ENCODE measurements at places on chromosomes 12 and 14.

DNA sequence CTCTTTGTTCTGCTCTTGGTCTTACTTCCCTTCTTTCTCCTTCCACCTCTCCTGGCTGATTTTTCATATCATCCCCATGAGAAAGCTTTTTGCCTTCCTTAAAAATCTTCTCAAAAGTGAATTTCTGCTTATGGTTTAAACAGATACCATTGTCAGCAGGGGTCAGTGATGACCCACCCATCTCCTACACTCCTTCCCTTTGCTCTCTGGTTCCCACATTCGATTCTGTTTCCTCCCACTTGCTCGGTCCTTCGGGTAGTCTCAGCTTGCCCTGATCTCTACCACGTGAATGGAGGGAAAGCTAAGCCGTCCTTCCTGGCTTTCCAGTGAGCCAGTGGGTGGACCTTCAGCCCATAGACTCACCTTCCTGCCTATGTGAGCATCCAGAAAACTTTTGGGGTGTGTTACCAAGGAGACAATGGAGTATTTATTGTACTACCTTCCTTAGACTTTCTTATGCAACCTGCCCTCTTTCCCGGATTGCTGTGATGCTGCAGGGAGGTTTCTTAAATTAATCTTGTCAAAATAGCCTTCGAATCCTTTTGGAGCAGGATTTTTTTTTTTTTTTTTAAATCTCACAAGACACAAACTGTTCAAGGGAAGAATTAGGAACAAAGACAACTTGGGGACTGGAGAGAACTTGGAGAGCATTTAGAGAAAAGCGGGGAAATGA lies 306.3 kb downstream of the CACNA1C start:
- DNase-seq = no peak

DNA sequence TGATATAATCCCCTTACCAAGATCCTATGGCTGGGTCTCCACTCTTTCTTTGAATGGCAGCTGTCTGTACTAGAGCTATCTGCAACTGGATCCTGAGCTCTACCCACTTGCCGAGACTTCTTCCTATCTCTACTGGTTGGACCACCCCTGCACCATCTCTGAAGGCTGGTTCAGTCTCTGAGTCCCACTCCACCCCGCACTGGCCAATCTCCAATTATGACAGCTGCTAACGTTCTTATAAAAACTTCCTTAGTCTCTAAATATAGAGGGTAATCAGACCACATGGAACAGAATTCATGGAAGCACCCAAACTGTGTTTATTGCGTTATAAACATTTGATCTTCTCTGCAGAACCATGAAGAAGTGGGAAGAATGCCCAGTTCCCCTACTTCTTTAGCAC lies 186.6 kb upstream of the EEA1 start:
- DNase-seq = no peak

- DNase-seq = no peak
Measured at GRCh38 chr12:125089083-125089482, 23.8 kb downstream of the AACS start.

DNA sequence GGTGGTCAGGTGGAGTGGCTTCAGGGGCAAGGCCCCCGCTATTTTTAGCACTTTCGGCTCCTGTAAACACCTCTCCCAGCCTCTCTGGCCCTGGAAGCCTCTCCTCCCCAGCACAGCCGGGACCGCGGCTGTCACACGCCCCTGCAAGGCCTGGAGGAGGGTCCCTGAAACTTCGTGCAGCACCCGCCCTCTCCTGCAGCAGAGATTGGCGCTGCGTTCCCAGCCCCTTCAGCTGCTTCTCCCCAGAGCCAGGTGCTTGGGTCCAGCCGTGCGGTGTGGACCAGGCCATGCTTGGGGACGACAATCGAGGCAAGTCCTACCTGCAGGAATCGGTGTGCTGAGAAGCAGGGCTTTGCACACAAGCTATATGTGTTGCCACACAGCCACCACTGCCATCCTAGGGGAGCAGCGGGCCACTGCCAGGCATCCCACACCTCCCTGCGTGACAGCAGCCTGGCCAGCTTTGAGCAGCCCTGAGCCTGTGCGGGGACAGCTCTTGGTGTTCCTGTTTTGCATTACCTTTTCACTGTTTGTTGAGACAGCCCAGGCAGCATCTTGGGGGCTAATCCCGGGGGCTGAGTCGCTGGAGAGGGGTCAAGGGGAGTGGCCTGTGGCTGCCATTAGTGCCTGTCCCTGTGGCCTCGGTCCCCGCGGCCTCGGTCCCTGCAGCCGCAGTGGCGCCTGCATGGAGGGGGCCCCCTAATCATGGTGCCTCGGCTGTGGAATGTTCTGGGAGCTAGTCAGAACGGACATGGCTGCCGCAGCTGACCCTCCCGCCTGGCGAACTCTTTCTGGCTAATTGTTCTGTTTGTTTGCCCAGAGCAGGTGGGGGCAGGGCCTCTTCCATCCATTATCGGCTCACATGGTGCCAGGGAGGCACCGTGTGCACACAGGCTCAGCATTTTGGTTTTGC lies 27.6 kb upstream of the TRAF3 start:
- DNase-seq = no peak

GRCh38 chr14:64993266-64993930 lies 6.7 kb downstream of the FNTB start:
- DNase-seq = no peak

DNA sequence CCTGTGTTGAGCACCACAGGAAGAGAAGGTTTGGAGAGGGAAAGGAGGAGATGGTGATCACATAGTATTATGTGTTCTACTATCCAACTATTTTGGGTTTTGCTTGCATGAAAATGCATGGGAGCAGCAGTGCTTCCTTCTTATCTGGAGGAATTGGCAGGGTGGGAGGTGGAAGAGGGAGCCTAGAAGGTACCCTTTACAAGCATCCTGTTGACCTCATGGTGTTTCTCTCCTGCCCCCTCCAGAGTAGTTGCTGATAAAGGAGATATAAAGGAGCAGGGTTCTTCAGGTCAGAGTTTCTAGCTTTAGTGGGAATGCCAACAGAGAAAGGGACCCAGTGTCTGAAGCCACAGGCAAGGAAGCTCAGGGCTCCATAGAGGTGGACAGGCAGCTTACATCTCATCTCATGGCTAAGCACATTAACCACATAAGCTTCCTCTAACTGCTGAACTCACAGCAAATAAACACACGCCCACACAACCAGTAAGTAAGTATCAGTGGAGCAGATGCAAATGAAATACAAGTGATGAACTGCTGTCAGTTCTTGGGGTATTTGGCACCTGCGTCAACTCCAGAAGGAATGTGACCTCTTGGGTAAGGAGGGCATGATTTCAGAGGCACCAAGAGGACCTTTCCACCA lies 174.2 kb upstream of the SLC38A2 start:
- no peak for DNase-seq

DNA sequence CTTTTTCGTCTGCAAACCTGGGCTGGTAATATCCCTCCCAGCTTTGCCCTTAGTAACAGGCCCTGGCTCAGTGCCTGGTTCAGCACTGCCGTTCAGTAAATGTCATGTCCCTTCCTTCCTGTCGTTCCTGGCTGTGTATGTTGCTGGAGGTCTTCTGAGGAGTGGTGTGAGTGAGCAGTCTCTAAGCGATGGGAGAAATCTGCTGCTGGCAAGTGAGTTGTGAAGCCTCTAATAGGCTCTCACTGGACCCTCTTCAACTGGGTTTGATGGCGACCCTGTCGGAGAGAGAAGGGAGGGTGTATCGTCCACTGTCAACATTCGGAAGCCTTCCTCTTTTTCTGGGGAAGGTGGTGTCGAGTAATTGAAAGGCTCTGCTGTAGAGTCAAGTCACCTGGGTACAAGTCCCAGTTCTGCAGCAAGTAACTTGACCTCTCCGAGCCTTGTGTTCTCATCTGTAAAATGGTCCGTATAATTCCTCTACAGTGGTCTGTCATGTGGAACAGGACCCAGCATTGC lies 62.8 kb downstream of the HRK start:
- DNase-seq = no peak

DNA sequence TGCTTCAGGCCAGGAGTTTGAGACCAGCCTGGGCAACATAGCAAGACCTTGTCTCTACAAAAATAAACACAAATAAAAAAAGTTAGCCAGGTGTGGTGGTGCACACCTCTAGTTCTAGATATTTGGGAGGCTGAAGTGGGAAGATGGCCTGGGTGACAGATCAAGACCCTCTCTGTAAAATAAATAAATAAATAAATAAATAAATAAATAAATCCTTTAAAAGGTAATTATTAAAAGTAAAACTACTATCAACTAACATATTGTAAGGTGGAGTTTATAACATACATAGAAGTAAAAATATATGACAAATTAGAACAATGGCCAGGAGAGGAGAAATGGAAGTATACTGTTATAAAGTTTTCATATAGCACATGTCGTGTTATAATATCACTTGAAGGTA lies 33.3 kb upstream of the CLMN start:
- DNase-seq = no peak

DNA sequence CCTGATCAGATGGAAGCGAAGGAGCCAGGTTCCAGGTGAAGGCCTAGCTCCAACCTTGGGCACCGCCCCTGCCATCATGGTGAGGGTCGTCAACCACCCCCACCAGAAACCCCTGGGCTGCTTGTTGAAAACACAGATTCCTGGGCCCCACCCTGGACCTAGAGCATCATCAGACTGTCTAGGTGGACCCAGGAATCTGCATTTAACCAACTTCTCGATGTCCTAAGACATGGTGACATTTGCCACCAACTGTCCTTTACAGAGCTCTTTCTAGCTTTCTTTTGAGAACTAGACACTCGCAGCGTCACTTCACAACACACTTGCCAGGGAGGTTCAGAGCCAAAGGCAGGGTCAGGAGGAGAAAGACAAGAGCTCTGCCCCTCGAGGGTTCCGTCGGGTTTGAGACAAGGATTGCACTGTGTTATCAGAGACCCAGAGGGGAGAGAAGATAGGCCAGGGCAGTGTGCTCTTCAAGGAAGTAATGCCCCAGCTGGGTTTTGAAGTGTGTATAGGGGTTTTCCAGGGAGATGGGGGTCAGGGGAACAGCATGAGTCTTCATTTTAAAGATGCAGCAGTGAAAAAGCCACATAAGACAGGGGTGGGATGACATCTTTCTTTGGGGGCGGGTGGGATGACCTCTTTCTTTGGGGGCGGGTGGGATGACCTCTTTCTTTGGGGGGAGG lies 24.6 kb downstream of the RFLNA start:
- no peak for DNase-seq

GRCh38 chr12:1768615-1769014 lies 51.8 kb upstream of the LRTM2 start:
- no peak for DNase-seq

DNA sequence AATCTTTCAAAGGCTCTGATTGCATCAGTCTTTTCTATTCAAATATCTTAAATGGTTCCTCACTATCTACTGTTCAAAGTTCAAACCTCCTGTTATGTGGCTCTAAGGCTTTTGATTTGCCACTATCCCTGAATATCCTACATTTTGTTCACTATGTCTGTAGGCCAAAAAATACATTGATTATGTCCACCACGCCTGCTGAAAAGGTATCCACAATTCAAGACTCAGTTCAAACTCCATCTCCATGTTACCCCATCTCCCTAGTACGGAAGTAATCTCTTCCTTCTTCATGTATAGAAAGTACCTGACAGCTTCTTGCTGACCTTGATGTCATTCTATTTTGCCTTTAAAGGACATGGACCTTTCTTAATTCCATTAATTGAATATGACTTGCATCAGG lies 24.8 kb downstream of the TAOK3 start:
- no peak for DNase-seq

- no peak for DNase-seq
Measured at GRCh38 chr12:91249518-91250272, 67.1 kb upstream of the DCN start.

DNA sequence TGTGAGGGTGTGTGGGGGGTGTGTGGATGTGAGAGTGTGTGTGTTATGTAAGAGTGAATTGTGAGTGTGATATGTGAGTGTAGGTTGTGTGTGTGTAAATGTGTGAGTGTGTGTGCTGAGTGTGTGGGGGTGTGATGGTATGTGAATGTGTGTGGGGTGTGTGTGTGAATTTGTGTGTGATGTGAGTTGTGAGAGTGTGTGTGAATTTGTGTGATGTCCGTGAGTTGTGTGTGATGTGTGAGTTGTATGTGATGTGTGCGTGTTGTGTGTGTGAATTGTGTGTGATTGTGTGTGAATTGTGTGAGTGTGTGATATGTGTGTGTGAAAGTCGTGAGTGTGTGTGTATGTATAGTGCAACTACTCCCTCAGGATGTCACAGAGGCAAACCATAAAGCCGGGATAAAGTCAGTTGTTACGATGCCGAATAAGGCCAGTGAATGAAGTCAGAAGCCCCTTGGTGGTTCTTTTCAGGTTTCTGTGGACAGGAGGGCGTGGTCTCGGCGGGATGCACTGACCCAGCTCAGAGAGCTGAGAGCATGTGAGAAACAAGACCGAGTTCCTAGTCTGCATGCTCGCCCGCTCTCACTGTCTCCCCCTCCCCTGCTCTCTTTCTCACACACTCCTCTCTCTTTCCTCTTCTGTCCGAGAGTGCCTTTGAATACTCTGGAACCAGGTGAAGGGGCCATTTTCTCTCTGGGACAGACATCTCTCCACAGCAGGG lies 71.8 kb upstream of the MAX start:
- DNase-seq = no peak

DNA sequence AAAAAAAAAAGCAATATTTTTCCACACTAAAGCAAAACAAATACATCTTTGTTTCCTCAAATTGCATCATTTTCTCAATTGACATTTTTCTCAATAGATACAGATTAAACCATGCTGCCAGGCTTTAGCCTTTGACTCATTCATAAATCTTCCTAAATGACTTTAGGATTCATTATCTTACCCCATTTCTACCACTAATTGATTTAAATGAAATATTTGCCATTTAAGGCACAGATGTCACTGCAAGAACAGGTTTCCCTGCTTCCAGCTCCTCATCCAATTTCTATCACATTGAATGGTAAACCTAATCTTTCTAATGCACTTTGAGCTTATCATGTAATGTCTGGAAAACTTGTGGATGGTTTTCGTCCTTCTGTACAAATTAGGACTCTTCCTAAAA lies 298.7 kb downstream of the RPL10L start:
- DNase-seq = no peak

GRCh38 chr12:133222211-133222610 lies 13.5 kb downstream of the ANHX start:
- no peak for DNase-seq

DNA sequence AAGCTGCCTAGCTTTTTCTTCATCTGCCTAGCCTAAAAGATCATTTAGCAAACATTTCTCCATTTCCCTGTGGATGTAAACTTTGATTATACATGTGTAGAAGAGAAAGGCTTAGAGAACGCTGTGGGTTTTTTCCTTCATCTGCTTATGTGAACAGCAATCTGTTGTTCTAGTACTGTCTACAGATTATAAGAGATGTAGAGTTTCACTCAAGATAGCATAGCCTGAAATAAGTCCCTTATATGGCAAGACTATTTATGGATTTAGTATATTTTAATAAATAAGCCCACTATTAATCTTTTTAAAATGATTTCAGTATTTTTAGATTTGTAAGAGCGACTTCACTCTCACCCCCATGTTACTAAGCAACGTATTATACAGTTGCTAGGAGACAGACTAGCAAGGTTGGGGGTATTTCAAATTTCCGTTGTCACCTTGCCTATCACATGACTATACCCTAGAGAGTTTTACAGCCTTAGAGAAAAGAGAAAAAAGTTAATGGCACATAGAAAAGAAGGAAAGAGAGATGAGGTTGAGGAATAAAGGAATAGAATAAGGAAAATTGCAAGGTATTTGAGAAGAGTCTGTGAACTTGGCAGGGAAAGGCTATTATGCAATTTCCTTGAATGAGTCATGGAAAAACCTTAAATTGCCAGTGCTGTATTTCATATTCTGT lies 12.2 kb upstream of the TUBA1A start:
- no peak for DNase-seq

- no peak for DNase-seq
Measured at GRCh38 chr12:114747012-114747858, 63.3 kb upstream of the TBX3 start.

- no peak for DNase-seq
Measured at GRCh38 chr14:51310505-51310944, 70.5 kb downstream of the TMX1 start.

Data from NK-92 treated with Interleukin-12 subunit alpha and Interleukin-12 subunit beta, amount 100 ng/mL, for 24 hours (cell line).